Left lung (tissue), 14 donors: ENCODE measurements at places on chromosomes 7 and 10. TPM values are rescaled to one million over a fixed set of nuclear protein-coding genes. Genes with fewer than 3 reads are reported as not detected.

Gene SLC13A4
- total RNA-seq, result not detected

DNA sequence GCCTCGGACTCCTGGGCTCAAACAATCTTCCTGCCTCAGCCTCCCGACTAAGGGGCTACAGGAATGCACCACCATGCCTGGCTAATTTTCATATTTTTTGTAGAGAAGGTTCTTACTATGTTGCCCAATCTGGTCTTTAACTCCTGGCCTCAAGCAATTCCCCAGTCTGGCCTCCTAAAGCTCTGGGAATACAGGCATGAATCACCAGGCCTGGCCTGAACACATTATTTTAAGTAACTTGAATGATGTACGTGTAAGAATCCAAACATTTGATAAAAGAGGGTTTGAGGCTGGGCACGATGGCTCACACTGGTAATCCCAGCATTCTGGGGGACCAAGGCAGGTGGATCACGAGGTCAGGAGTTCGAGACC is 13.0 kb upstream of the BAMBI start:
- no peak overlapping the region for H3K4me3 ChIP-seq
- H3K4me1 ChIP-seq, result no peaks in the 10 kb centered on the region

DNA sequence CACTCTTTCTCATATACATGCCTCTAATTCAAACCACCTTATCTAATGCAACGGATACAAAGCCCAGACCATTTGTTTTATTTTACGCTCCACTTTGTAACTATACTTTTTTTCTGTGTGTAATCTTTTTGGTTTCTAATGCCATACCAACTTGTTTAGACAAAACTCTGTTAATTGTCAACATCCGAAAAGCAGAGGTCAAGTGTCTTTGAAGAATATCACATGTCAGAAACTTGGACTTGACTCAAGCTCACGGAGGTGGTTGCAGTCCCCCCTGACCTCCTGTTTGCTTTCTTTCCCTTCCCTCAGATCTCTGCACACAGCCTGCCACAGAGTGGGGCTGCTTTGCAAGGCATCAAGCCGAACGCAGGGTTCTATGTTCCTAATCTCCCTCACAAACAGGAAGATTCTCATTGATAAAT is 698.9 kb downstream of the PARD3 start:
- no peaks in the 10 kb centered on the region for H3K36me3 ChIP-seq
- H3K27ac ChIP-seq, result no peak overlapping the region
- H3K27me3 ChIP-seq, result no peaks in the 10 kb centered on the region
- DNase-seq, result no peak
- H3K4me1 ChIP-seq, result no peaks in the 10 kb centered on the region
- no peak overlapping the region for H3K4me3 ChIP-seq

GRCh38 chr7:114977277-114977676 is 55.4 kb downstream of the MDFIC start:
- no peaks in the 10 kb centered on the region for H3K4me1 ChIP-seq
- no peak overlapping the region for H3K4me3 ChIP-seq
- H3K27ac ChIP-seq, result no peak overlapping the region
- no peaks in the 10 kb centered on the region for H3K36me3 ChIP-seq
- no peak for DNase-seq

- no peak overlapping the region for H3K4me3 ChIP-seq
- no peak for DNase-seq
- H3K27me3 ChIP-seq, result no peaks in the 10 kb centered on the region
- no peaks in the 10 kb centered on the region for H3K4me1 ChIP-seq
- H3K27ac ChIP-seq, result no peak overlapping the region
- no peaks in the 10 kb centered on the region for H3K36me3 ChIP-seq
These were observed 196.8 kb downstream of the SKAP2 start for GRCh38 chr7:26667514-26668133.

Gene NPC1L1
- not detected for total RNA-seq

- H3K27me3 ChIP-seq, result no peaks in the 10 kb centered on the region
- no peaks in the 10 kb centered on the region for H3K36me3 ChIP-seq
These were observed 798.3 kb downstream of the NXPH1 start for GRCh38 chr7:9231630-9232121.

DNA sequence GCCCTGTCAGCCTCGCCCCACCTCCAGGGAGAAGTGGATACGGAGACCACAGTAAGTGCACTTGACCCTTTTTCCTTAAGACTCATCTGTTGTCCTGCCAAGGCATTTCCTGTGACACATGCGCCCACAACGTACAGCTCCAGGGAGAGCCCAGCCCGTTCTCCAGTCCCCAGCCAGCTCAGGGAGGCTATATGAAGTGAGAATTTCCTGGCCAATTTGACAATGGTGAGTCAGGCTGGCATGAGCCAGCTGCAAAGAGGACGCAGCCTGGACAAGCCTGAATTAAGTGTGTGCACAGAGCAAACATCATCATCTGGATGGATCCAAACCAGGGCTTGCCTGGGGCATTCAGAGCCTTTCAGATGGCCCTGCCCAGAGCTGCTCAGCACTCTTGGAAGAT is 244.8 kb downstream of the KCNMA1 start:
- H3K27me3 ChIP-seq, result no peaks in the 10 kb centered on the region
- no peaks in the 10 kb centered on the region for H3K36me3 ChIP-seq
- H3K4me1 ChIP-seq, result no peaks in the 10 kb centered on the region
- no peak overlapping the region for H3K4me3 ChIP-seq

DNA sequence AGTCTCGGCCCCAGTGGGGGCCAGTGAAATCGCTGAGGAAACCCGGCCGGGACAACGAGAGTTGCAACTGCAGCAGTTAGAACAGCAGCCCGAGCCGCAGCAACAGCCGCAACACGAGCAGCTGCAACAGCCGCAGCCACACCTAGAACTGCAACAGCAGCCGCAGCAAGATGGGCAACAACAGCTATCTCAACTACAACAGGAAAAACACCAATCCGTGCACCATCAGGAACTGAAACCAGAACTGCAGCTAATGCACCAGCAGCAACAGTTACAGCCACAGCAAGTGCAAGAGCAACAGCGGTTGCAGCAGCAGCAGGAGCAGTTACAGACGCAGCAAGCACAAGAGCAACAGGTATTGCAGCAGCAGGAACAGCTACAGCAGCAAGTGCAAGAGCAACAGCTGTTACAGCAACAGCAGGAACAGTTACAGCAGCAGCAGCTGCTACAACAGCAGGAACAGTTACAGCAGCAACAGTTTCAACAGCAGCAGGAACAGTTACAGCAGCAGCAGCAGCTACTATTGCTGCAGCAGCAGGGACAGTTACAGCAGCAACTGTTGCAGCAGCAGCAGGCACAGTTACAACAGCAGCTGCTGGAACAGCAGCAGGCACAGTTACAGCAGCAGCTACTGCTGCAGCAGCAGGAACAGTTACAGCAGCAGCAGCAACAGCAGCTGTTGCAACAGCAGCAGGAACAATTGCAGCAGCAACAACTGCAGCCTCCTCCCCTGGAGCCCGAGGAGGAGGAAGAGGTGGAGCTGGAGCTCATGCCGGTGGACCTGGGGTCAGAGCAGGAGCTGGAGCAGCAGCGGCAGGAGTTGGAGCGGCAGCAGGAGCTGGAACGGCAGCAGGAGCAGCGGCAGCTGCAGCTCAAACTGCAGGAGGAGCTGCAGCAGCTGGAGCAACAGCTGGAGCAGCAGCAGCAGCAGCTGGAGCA is 6.1 kb downstream of the ZNF853 start:
- H3K27ac ChIP-seq, result no peak overlapping the region
- H3K36me3 ChIP-seq, result peaks cover 20% of the 10 kb centered on the region
- H3K4me1 ChIP-seq, result no peaks in the 10 kb centered on the region
- no peaks in the 10 kb centered on the region for H3K27me3 ChIP-seq

GRCh38 chr7:107788662-107789061 is 14.4 kb downstream of the SLC26A3 start:
- H3K4me3 ChIP-seq, result no peak overlapping the region
- no peaks in the 10 kb centered on the region for H3K4me1 ChIP-seq
- H3K27ac ChIP-seq, result no peak overlapping the region
- H3K27me3 ChIP-seq, result no peaks in the 10 kb centered on the region

DNA sequence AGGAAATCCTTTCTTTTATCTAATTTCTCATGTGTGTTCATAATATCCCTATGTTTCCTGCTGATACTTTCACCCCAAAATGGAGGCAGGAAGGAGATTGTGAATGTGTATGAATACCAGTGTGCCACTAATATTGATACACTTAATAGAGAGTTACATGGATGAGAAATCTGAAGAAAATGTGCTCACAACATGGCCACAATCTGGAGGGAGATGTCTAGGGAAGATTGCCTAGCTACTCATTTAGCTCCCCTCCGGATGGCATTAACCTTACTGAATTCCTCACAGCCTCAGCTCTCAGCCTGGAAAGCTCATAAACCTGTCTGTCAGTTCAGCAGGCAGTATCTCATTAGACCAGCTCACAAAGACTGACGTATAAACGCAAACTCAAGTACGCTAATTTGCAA is 23.4 kb upstream of the DMTF1 start:
- H3K27ac ChIP-seq, result no peak overlapping the region
- no peak for DNase-seq
- H3K4me3 ChIP-seq, result no peak overlapping the region
- H3K27me3 ChIP-seq, result no peaks in the 10 kb centered on the region

Gene ZNF853
- total RNA-seq, result 3.4 TPM

DNA sequence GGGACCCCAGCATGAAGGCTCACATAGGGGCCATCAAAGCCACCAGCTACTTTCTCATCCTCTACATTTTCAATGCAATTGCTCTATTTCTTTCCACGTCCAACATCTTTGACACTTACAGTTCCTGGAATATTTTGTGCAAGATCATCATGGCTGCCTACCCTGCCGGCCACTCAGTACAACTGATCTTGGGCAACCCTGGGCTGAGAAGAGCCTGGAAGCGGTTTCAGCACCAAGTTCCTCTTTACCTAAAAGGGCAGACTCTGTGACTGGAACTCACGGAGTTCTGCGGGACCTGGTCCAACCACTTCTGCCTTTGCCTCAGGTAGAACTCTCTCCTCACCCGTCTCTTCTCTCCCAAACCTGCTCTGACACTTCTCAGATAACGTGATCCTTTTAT is 945 bp downstream of the TAS2R40 start:
- H3K4me1 ChIP-seq, result no peaks in the 10 kb centered on the region
- no peaks in the 10 kb centered on the region for H3K27me3 ChIP-seq
- DNase-seq, result peak; percentile 76
- H3K27ac ChIP-seq, result no peak overlapping the region

- H3K27ac ChIP-seq, result no peak overlapping the region
- H3K27me3 ChIP-seq, result no peaks in the 10 kb centered on the region
- no peak overlapping the region for H3K4me3 ChIP-seq
- H3K36me3 ChIP-seq, result no peaks in the 10 kb centered on the region
- no peak for DNase-seq
- peaks cover 5% of the 10 kb centered on the region for H3K4me1 ChIP-seq
These were observed 13.3 kb upstream of the IFIT1B start for GRCh38 chr10:89364531-89364930.

GRCh38 chr10:52212062-52212461 is 102.0 kb upstream of the DKK1 start:
- no peak overlapping the region for H3K27ac ChIP-seq
- no peaks in the 10 kb centered on the region for H3K27me3 ChIP-seq
- H3K4me1 ChIP-seq, result peaks cover 9% of the 10 kb centered on the region
- no peaks in the 10 kb centered on the region for H3K36me3 ChIP-seq
- H3K4me3 ChIP-seq, result no peak overlapping the region

Gene GIMAP4
- total RNA-seq, result 31.3 TPM

GRCh38 chr7:131106681-131107336 is 220.9 kb upstream of the MKLN1 start:
- H3K27me3 ChIP-seq, result no peaks in the 10 kb centered on the region
- peak overlapping the region; percentile 97 for H3K4me3 ChIP-seq
- peak; percentile 11 for DNase-seq

Gene TAS2R5
- total RNA-seq, result 0.79 TPM

DNA sequence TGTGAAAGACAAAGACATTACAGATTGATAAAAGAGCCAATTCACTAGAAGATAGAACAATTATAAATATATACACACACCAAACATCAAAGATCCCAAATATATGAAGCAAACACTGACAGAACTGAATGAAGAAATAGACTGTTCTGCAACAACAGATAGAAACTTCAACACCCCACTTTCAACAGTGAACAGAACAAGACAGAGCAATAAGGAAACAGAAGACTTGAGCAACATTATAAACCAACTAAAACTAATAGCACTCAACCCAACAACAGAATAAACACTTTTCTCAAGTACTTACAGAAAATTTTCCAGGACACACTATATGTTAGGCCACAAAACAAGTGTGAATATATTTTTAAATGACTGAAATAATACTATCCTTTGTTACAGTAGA is 10.9 kb downstream of the CDCA7L start:
- H3K4me3 ChIP-seq, result no peak overlapping the region
- no peaks in the 10 kb centered on the region for H3K36me3 ChIP-seq
- DNase-seq, result no peak
- peaks cover 27% of the 10 kb centered on the region for H3K4me1 ChIP-seq
- no peak overlapping the region for H3K27ac ChIP-seq

DNA sequence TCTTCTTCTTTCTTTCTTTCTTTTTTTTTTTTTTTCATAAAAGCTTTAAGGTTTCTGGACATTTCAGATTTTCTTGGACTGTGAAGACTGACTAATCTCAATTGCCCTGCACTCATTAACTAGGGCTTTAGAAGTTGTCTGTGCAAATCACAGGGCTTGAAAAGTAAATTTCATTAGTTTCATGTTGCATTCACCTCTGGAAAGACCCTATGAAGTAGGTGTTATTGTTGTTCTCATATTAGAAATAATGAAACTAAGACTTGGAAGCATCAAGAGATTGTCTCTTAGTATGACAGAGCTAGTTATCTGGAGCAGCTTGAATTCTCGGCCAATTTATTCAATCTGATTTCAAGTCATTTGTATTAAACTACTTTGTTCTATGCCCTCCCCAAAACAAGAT is 28.2 kb upstream of the SEMA3D start:
- H3K27me3 ChIP-seq, result no peaks in the 10 kb centered on the region
- H3K4me3 ChIP-seq, result no peak overlapping the region
- H3K27ac ChIP-seq, result no peak overlapping the region

DNA sequence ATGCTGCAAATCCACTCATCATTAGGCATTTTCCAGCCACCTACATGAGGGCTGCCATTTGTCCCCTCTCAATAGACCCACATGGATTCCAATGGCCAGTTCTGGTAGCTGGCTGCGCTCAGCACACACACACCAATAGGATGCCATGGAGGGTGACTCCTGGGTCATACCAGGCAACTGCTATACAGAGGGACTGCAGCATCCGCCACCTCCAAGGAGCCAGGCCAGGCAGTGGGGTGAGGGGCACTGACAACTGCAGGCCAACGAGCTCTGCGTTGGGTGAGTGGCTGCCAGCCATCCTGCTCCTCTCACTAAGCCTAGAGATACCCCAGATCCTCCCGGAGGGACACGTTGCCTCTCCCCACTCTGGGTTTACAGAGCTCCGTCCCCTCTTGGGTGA is 118.8 kb upstream of the NANOS1 start:
- H3K27ac ChIP-seq, result no peak overlapping the region
- H3K36me3 ChIP-seq, result no peaks in the 10 kb centered on the region
- DNase-seq, result no peak
- H3K27me3 ChIP-seq, result no peaks in the 10 kb centered on the region
- peaks cover 3% of the 10 kb centered on the region for H3K4me1 ChIP-seq
- H3K4me3 ChIP-seq, result no peak overlapping the region

- H3K36me3 ChIP-seq, result no peaks in the 10 kb centered on the region
- H3K4me3 ChIP-seq, result no peak overlapping the region
- no peaks in the 10 kb centered on the region for H3K4me1 ChIP-seq
- H3K27me3 ChIP-seq, result no peaks in the 10 kb centered on the region
These were observed 32.6 kb upstream of the GIMAP8 start for GRCh38 chr7:150417863-150418262.
